ENCODE measurements at places on chromosomes 7 and 10.

GRCh38 chr10:73872190-73872710 is 2.1 kb downstream of the CAMK2G start:
- DNase-seq = no peak

GRCh38 chr10:11088709-11089108 is 71.0 kb downstream of the CELF2 start:
- no peak for DNase-seq

GRCh38 chr10:6065406-6065805 is 3.2 kb upstream of the IL2RA start:
- no peak for DNase-seq

- no peak for DNase-seq
These were observed 411 bp downstream of the BCCIP start for GRCh38 chr10:125823663-125824251.

- no peak for DNase-seq
These were observed 40.9 kb downstream of the ELFN1 start for GRCh38 chr7:1710936-1711335.

DNA sequence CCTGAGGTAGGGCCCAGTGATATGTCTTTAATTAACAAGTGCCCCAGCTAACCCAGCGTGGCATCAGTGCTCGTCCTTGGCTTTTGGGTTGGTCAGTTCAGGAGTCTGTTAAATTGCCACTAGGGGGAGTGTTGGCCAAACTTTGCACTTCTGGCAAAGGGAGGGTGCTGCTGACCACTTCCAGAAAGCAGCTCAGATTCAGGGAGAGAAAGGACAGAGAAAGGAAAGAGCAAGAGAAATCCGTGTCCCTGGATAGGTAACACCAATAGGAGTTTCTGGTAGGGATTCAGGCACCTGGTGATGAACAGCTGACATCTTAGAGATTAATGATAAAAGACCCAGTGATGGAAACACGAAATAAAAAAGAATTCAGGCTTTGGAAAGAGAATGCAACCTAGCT is 243.1 kb upstream of the AOAH start:
- no peak for DNase-seq

- DNase-seq = no peak
These were observed 21.4 kb upstream of the HELLS start for GRCh38 chr10:94524146-94524545.

DNA sequence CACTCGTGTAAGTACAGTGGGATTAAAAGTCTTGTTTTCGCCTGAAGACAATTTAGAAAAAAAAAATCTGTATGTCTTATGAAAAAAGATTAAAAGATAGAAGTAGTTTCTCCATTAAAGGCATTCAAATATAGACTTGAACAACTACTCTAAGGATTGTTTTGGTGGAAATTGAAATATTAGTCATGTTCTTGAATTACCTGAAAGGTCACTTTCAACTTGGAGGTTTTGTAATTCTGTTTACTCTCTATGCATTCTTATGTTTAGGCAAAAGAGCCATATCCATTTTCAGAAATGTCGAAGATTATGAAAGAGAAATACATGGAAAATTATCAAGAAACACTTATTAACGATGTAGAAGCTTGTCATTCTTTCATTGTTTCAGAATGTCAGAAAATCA is 373.7 kb downstream of the ARL4A start:
- DNase-seq = no peak

DNA sequence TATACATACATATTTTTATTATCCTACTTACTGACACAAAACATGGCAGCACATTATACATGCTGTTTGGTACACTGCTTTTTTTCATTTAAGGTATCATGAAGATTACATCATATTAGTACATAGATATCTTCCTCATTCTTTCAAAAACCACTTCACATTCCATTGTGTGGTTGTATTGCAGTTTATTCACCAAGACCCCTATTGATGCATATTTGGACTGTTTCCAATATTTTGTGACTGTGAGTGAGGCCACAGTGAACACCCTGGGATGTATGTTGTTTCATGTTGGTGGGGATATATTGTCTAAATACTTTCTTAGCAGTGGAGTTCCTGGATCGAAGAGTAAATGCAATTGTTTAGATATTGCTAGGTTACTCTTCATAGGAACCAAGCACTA is 39.0 kb downstream of the TFAM start:
- DNase-seq = no peak

DNA sequence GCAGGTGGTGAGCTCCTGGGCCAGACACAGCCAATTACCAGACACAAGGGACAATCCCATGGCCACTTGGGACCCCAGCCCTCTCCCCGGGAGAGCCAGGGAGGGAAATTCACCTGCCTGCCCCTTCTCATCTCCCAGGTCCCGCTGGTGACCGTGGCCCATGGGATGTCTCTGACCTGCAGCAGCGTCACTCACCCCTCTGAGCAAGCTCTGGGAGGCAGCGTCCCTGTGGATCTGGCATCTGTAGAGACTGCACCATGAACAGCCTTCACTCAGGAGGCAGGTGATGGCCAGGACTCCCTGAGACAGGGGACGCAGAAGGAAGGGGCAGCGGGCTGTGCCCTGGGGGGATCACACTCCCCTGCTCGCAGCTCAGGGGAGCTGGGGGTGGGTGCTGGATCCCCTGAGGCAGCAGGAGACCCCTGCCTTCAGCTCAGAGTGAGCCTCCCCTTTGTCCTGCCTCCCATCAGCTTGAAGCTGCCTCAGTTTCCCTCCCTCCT is 90.8 kb downstream of the FOXL3 start:
- no peak for DNase-seq
